Stimulated activated CD4-positive, alpha-beta T cell treated with anti-CD3 and anti-CD28 coated beads, Interleukin-4, amount 100 ng/mL, for 1 hour (primary cell): ENCODE measurements at places on chromosomes 5 and 9.

GRCh38 chr5:133405275-133406034 is 206.9 kb downstream of the FSTL4 start:
- DNase-seq: no peak

GRCh38 chr5:139451176-139451575 is 11.4 kb downstream of the ECSCR start:
- no peak for DNase-seq

DNA sequence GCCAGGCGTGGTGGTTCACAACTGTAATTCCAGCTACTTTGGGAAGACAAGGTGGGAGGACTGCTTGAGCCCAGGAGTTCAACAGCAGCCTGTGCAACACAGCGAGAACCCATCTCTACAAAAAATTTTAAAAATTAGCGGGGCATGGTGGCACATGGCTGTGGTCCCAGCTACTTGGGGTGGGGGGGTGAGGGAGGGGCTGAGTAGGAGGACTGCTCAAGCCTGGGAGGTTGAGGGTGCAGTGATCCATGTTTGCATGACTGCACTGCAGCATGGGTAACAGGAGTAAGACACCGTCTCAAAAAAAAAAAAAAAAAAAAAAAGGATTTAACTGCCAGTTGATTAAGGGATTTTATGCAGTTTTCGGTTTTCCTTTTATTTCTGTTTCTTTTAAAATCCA is 65.0 kb downstream of the PTBP3 start:
- no peak for DNase-seq

- DNase-seq: no peak
Observed at GRCh38 chr5:3024126-3024525, 272.6 kb upstream of the IRX2 start.

GRCh38 chr5:78803353-78803752 is 154.8 kb upstream of the LHFPL2 start:
- no peak for DNase-seq

DNA sequence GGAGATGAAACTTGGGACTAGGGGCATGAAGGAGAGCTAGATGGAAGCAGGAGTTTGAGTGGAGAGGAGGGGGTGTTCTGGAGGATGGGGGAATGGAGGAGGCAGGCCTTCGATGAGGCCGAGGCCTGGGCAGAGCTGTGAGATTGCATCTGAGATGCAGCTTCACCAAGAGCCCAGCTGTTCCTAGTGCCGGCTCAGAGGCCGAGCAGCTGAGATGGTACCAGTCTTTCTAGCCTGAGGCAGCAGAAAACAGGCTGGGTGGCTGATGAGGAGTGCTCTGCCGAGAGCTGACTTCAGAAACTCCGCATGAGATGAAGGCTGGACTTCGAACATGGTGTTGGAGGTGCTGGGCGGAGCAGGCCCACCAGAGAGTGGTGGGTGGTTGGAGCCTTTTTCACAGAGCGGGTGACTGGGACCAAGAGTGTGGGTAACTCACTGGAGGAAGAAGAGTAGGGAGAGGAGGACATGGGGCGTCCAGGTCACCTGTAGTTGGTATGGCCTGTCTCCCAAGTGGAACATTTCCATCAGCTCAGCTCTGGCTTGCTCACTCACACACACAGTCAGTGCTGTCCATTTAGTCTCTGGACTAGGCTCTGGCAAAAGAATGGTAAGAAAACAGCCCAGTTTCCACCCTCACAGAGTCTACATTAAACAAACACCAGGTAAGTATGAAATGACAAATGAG is 54.7 kb downstream of the TMOD1 start:
- DNase-seq: no peak

GRCh38 chr9:101269591-101270283 is 115.1 kb downstream of the BAAT start:
- DNase-seq: no peak

DNA sequence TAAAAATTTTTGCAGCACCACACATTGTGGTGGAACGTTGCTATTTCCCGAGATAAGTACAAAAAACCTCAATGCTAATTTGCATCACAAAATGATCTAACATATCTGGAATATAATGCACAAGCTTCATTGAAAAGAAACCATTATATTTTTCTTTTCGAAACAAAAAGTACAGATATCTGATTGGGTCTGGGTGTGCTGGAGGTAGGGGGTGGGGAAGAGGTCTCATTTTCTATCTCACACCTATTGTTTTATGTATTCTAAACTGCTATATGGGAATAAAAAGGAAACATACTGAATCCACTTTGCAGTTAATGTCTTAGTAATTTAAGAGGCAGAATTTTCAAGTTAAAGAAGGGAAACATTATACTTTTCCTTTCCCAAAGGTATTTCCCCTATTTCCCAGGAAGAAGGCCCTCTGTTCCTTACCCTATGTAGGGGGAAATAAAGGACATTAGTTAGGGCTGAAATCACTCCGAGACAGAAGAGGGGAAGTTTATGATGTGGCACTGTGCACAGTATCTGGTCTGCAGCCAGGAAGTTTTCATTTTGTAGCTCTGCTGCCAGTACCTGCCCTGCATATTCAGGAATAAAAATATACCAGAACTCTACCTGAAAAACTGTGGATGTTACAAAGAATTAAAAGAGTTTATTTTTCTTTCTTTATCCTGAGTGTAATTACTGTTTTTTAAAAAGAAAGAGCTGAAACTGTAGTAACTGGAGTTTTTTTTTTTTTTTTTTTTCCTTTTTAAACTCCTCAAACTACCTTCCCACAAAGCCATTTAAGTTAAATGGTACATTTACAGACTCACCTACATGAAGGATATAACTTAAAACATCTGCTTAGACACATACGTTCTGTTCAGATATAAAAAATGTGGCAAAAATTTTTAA is 7.4 kb downstream of the MEF2C start:
- no peak for DNase-seq

- DNase-seq: no peak
Observed at GRCh38 chr5:172923539-172923938, 35.7 kb upstream of the RPL26L1 start.

- no peak for DNase-seq
Observed at GRCh38 chr5:172561151-172561550, 79.9 kb upstream of the NEURL1B start.
